ENCODE measurements at places on chromosomes 3 and 15. TPM values are rescaled to one million over a fixed set of nuclear protein-coding genes. Genes with fewer than 3 reads are reported as not detected.

The HCN4 gene
- total RNA-seq, result not detected

The CRBN gene
- total RNA-seq, result 72.2 TPM

The MUSTN1 gene
- 26.5 TPM for total RNA-seq

The RHO gene
- total RNA-seq, result not detected

The SCN11A gene
- 0.40 TPM for total RNA-seq

The DUOX2 gene
- total RNA-seq, result 3.0 TPM

DNA sequence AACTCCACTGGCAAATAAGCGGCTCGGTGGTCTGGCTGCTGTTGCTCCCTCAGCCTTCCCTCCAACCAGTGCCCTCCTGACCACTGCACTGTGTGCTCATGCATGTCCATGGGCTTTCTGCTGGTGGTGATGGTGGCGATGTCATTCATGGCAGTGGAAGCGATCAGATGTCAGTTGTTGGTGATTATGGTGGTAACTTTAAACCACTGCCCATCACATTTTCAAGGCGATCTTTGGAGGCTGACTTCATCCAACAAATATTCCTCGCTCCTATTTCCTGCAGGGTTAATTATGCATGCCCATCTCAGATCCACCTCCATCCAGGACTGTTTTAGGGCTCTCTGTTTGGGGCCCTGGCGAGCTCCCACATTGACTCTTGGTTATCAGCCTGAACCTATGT lies 13.4 kb upstream of the HCN4 start:
- H3K27ac ChIP-seq, result no peak overlapping the region
- H3K4me1 ChIP-seq, result peaks cover 8% of the 10 kb centered on the region
- no peaks in the 10 kb centered on the region for H3K36me3 ChIP-seq
- no peak for DNase-seq
- H3K27me3 ChIP-seq, result peaks cover 76% of the 10 kb centered on the region

DNA sequence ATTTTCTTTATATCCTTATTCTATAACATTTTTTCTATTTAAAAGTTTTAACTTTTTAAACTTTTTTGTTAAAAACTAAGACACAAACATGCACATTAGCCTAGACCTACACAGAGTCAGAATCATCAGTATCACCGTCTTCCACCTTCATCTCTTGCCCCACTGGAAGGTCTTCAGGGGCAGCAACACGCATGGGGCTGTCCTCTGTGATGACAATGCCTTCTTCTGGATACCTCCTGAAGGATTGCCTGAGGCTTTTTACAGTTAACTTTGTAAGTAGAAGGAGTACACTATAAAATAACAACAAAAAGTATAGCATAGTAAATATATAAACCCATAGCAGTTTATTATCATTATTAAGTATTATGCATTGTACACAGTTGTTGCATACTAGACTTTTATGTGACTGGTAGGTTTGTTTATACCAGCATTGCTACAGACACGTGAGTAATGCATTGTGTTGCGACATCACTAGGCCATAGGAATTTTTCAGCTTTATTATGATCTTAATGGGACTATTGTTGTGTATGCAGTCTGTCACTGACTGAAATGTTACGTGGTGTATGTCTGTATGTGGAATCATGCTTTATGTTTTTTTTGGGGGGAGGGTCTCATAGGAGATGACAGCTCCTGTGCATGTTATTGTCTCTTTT lies 18.2 kb downstream of the ATP1B3 start:
- no peaks in the 10 kb centered on the region for H3K4me1 ChIP-seq
- H3K4me3 ChIP-seq, result no peak overlapping the region
- no peaks in the 10 kb centered on the region for H3K27me3 ChIP-seq

DNA sequence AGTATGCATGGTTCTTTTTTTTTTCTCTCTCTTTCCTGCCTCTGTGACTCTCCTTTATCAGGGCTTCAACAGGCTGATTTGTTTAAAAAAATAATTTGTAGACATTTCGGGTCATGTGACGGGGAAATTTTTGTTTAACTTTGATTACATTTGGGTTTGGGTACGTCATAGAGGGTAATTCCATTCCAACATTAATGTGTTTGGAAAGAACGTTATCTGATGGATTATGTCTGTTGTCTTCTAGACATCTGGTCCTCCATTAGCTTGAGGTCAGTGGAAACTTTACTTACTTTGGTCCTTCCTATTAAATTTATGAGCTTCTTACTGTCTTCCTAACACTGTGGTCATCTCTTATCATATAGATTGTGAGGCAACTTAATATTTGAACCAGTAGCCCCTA lies 80.9 kb downstream of the STT3B start:
- no peaks in the 10 kb centered on the region for H3K36me3 ChIP-seq
- H3K27me3 ChIP-seq, result no peaks in the 10 kb centered on the region
- DNase-seq, result no peak
- H3K4me3 ChIP-seq, result no peak overlapping the region

DNA sequence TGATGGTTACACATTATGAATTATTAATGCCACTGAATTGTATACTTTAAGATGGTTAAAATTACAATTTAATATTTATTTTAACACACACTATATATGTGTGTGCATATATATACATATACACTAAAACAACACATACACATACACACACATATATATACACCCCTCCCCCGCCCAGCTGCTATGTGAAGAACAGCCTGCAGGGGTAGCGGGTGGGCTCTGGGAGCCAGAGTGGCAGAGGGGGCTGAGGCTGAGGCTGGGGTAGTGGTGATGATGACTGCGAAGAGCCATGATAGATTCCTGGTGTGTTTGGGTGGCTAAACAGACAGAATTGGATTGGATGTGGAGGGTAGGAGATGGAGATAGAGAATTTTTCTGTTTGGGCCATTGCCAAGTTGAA lies 39.4 kb upstream of the APEH start:
- H3K27me3 ChIP-seq, result peaks cover 5% of the 10 kb centered on the region
- no peak overlapping the region for H3K4me3 ChIP-seq
- H3K27ac ChIP-seq, result no peak overlapping the region
- no peak for DNase-seq
- H3K4me1 ChIP-seq, result no peaks in the 10 kb centered on the region
- H3K36me3 ChIP-seq, result no peaks in the 10 kb centered on the region

GRCh38 chr15:60529332-60529731 lies 50.4 kb upstream of the ICE2 start:
- no peaks in the 10 kb centered on the region for H3K27me3 ChIP-seq
- DNase-seq, result no peak
- H3K4me3 ChIP-seq, result no peak overlapping the region
- no peak overlapping the region for H3K27ac ChIP-seq
- no peaks in the 10 kb centered on the region for H3K36me3 ChIP-seq
- H3K4me1 ChIP-seq, result no peaks in the 10 kb centered on the region

GRCh38 chr3:122873741-122874515 lies 79.1 kb downstream of the SLC49A4 start:
- no peaks in the 10 kb centered on the region for H3K4me1 ChIP-seq
- no peaks in the 10 kb centered on the region for H3K27me3 ChIP-seq
- no peak overlapping the region for H3K27ac ChIP-seq
- no peaks in the 10 kb centered on the region for H3K36me3 ChIP-seq

- no peaks in the 10 kb centered on the region for H3K27me3 ChIP-seq
- no peak for DNase-seq
- no peaks in the 10 kb centered on the region for H3K36me3 ChIP-seq
- no peaks in the 10 kb centered on the region for H3K4me1 ChIP-seq
- H3K4me3 ChIP-seq, result no peak within 1 kb of the TSS
- H3K27ac ChIP-seq, result no peak within 1 kb of the TSS
Measured at GRCh38 chr3:109337393-109337792, at the start of gene DPPA4. TSS of gene DPPA4 (minus strand) at chr3:109337546. CDS start at chr3:109337517, 29 bp downstream.

DNA sequence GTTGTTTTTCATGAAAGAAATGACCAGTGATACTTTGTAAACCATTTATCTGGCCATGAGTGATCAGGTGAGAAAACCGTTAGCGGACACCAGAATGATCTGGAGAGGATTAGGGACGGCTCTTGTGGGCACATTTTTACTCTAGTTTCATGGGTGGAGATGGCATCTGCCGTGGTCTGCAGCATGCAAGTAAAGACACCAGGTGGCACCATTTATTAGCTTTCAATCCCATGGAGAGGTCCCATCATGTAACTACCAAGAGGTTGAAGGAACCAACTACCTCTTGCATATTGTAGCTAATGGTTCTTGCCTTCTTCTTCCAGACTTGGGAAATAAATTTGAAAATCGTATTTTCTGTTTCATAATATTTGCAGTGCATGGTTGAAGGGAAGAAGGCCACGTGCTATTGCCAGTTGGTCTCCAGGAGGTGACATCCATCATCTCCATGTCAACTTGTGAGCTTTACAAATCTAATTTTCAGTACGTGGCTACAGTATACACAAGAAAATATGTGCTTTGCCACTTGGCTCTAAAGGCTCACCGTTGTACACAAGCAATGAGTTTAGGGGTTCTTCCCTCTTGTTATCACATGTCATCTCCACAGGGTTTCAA lies 1.5 kb upstream of the MAPKBP1 start:
- peak; percentile 55 for DNase-seq
- peaks cover 1% of the 10 kb centered on the region for H3K36me3 ChIP-seq
- H3K4me3 ChIP-seq, result no peak overlapping the region
- H3K27ac ChIP-seq, result peak overlapping the region; percentile 93
- peaks cover 38% of the 10 kb centered on the region for H3K4me1 ChIP-seq

DNA sequence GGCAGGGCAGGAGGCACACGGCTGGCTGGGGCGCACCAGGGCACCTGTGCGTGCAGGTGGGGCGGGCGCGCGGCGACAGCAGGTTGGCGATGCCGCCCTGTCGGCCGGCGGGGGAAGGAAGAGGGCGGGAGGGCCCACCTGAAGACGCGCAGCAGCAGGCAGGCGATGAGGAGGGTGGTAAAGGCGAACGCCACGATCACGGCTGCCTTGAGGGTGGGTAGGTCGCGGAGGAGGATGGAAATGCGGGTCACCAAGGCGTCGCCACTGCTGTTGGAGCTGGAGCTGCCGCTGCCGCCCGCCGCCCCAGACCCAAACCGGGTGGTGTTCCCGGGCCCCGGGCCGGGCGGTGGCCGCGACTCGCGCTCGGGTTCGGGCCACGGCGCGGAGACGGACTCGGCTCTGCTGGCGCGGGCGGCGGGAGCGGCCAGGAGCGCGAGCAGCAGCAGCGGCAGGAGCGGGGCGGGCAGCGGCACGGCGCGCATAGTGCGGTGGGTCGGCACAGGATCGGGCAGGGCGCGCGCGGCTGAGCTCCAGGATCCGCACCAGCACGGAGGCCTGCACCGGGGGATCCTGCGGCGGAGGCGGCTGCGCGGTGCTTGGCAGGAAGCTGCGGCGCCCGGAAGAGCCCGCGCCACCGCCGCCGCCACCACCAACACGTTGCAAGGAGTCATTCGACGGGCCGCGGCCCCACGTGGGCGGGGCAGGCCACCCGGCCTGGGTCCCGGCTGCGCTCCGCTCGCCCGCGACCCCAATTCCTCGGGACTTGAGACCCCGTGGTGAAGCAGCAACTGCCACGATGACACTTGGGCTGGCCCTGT lies at the start of gene FAM174B:
Gene FAM174B (minus strand): TSS at position 598 of the 818 bp plus-strand sequence.
- peak within 1 kb of the TSS; percentile 74 for H3K27ac ChIP-seq
- DNase-seq, result peak; percentile 38
- peak within 1 kb of the TSS; percentile 66 for H3K4me3 ChIP-seq
- no peaks in the 10 kb centered on the region for H3K36me3 ChIP-seq
- H3K4me1 ChIP-seq, result no peaks in the 10 kb centered on the region

- H3K4me3 ChIP-seq, result no peak overlapping the region
- H3K36me3 ChIP-seq, result no peaks in the 10 kb centered on the region
- no peak for DNase-seq
Measured at GRCh38 chr15:90981681-90982080, 12.7 kb downstream of the PRC1 start.

DNA sequence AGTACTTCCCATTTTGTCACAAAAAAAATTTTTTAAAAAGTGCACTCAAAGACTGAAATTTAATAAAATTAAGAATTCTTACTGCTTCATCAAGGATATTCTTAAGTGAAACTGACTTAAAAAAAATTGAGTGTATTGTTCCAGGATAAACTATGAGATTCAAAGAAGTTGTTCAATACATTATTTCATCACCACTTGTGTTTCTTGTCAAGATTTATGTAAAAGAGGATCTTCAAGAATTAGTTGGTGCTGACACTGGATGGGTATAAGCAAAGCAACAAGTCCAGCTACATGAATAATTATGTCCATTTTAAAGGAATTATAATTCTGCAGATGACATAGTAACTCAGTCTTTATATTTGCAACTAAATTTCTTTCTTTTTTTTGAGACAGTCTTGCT lies 4.3 kb upstream of the AP4E1 start:
- H3K27ac ChIP-seq, result no peak overlapping the region
- no peaks in the 10 kb centered on the region for H3K27me3 ChIP-seq
- peaks cover 11% of the 10 kb centered on the region for H3K4me1 ChIP-seq
- no peak overlapping the region for H3K4me3 ChIP-seq
- H3K36me3 ChIP-seq, result no peaks in the 10 kb centered on the region
- no peak for DNase-seq

GRCh38 chr3:13045904-13046568 lies 27.2 kb downstream of the IQSEC1 start:
- peak; percentile 59 for DNase-seq
- no peaks in the 10 kb centered on the region for H3K36me3 ChIP-seq
- no peaks in the 10 kb centered on the region for H3K4me1 ChIP-seq
- no peak overlapping the region for H3K4me3 ChIP-seq

DNA sequence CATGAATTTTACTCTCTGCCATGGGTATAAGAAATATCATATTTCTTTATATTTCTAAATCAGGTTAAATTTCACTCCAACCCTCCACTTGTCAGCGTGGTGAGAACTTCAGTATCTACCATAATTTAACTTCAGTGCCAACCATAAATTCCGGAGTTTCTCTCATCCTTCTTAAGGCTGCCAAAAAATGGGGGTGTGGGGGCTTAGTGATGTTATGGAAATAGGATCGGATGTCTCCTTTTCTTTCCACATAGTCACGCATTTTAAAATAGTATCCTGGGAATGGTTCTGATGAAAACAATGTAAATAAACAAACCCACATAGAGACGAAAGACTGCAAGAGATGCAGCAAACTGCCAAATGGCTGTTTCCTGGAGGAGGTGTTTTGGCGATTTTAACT lies 12.9 kb upstream of the FAM3D start:
- H3K4me1 ChIP-seq, result peaks cover 14% of the 10 kb centered on the region
- DNase-seq, result no peak
- H3K36me3 ChIP-seq, result no peaks in the 10 kb centered on the region

DNA sequence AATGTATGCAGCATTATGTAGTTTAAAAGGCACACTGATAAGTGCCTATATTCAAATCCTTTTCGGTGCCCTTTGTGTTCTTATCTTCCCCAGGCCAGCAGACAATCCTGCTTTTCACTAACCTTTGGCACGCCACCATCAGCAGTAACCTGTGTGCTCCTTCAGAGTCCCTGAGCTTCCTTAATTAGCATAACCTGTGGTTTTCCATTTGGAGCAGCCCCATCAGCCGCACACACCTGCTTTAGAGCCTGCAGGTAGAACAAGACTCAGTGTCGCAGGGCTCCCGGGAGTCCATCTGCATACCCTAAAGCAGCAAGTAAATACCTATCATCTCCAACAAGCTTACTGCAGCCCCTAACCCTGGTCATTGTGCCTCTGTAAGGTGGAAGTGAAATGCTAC lies 755.1 kb downstream of the ROBO2 start:
- H3K36me3 ChIP-seq, result no peaks in the 10 kb centered on the region
- H3K27ac ChIP-seq, result no peak overlapping the region
- DNase-seq, result peak; percentile 24
- no peaks in the 10 kb centered on the region for H3K27me3 ChIP-seq

DNA sequence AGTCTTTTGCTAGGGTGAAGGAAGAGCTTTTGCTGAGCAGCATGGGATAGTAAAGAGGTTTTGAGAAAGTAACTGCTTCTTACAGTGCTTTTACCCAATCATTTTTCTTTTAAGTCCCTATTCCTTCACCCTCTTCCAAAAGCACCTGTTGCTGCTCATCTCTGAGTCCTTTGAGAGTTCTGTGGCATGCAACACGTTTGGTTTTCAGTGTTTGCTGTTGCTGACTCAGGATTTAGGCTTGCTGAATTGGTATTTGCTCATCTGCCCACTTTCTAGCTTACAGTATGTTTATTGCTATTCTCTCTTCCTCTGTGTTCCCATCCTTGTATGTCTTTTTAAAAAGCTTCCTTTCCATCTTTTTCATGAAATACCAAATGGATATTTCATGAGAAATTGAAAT lies 55.9 kb upstream of the THRB start:
- H3K27me3 ChIP-seq, result no peaks in the 10 kb centered on the region
- no peak overlapping the region for H3K4me3 ChIP-seq
- H3K27ac ChIP-seq, result no peak overlapping the region
